ENCODE measurements at places on chromosomes 13 and 19.

DNA sequence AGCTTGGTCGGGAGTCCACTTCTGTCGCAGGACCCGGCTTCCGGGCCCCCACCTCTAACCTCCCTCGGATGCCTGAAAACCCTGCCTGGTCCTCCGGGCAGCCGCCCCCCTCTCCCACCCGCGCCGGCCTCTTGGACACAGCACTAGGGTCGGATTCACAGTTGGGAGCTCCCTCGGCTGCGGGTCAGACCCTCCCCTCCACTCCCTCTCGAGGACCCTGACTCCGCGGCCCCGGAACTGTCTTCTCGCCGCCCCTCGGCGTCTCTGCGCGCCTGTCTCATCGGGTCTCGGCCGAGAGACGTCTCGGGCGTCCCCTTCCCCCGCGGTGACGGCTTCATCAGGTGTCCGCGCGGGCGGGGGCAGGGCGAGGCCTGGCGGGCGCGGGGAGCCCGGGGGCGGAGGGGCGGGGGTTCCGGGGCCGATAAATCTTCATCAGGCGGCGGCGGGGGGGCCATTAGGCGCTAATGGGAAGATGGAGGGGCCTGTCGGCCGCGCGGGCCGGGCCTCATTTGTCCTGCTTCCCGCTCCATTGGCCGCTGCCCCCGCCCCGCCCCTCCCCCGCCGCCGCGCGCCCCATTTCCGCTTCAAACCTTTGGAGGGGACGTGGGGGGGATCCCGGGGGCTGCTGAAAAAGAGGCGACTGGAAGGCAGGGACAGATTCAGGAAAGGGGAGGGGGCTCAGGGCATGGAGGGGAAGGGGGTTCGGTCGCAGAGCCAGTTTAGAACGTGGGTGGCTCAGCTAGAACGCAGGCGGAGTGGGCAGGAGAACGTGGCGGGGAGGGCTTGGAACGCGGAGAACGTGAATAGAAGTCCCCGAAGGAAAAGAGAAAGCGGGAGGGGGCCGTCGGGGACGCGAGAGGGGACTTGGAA lies 11.8 kb upstream of the ERFL start:
- DNase-seq, result no peak

GRCh38 chr13:111858571-111858970 lies 208.4 kb upstream of the SOX1 start:
- DNase-seq, result no peak

DNA sequence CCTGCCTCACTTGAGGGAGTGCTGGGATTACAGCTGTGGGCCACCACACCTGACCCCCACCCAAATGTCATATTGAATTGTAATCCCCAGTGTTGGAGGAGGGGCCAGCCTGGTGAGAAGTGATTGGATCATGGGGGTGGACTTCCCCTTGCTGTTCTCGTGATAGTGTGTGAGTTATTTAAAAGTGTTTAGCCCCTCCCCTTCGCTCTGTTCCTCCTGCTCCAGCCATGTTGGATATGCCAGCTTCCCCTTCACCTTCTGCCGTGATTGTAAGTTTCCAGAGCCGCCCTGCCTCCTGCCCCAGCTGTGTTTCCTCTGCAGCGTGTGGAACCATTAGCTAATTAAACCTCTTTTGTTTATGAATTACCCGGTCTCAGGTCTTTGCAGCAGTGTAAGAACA lies 13.7 kb downstream of the CHAMP1 start:
- DNase-seq, result no peak

GRCh38 chr13:51019026-51019425 lies 92.0 kb downstream of the C13orf42 start:
- DNase-seq, result no peak

GRCh38 chr13:23707674-23708073 lies 137.5 kb downstream of the TNFRSF19 start:
- DNase-seq, result no peak

- DNase-seq, result no peak
These were observed 591.9 kb downstream of the DACH1 start for GRCh38 chr13:71274923-71275608.

DNA sequence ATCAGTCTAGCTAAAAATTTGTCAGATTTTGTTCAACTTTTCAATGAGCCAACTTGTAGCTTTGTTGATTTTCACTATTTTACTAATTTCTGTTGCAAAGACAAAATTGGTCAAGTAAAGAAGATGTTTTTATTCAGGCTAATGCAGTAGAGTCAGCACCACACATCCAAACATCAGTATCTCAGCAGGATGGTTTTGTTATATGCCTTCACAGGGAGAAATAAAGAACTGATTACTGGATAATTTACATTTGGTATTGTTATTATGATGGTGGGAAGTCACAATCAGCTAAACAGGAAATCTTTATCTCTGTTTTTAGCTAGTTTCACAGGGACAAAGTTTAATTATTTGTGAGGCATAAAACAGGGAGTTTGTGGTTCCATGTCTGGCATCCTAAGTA lies 713.4 kb downstream of the SLITRK5 start:
- no peak for DNase-seq

DNA sequence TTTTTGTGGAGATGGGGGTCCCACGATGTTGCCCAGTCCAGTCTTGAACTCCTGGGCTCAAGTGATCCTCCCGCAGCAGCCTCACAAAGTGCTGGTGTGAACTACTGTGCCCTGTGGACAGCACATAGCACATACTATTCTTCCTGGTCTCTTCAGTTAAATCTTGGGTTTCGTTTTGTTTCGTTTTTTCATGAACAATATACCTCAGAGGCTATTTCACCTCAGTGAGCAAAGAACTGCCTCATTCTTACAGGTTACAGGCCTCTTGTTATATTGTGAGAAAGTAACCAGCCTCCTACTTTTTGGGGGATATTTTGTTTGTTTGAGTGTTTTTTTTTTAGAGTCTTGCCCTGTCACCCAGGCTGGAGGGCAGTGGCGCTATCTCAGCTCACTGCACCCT lies 1.3 kb upstream of the C3 start:
- no peak for DNase-seq

DNA sequence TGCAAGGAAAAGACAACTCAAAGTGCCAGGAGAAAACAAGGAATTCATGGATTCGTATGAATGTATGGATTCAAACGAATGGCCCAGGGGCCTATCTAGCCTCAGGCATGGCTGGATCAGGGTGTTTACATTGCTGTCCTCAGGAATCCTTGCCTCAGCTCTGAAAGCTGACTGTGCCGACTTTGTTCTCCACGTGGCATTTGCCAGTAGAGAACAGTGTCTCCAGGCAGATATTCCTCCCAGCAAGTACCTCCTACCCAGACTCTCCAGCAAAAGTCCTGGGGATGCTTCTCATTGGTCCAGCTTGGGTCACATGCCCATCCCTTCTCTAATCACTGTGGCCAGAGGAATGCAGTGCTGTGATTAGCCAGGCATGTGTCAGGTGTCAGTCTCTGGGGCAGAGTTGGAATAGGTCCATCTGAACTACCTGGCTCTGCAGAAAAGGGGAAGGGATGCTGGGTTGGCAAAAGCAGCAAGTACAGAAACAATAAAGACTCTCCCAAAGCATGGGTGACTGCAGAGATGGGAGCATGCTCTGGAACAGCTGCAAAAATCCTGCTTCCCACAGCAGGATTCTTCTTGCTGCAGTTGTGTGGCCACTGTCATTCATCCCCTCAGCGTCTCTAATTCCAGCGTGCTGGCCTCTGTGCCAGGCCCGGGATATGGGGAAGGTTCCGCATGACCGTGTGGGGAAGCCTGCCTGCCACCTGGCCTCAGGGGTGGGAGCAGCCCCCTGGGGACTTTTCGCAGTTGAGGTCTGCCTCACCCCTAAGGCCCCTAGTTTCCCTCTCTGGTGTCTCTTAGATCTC lies 30.0 kb downstream of the CCNE1 start:
- no peak for DNase-seq

DNA sequence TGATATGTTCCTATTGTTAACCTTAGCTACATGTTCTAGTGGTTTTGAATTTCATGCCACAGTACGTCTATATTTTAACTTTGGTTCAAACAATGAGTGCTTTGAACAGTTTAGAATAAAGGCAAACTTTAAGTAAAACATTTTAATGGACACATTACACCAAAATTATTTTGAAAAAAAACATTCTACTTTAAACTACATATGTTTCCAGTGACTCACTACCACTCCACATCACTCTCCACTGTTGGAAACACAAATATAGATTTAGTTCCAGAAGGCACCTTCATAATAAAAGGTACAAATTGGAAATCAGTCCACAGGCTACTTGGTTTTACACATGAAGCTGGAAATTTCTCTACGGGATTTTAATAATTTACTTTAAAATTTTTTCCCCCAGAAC lies 373.5 kb downstream of the MYO16 start:
- DNase-seq, result no peak

DNA sequence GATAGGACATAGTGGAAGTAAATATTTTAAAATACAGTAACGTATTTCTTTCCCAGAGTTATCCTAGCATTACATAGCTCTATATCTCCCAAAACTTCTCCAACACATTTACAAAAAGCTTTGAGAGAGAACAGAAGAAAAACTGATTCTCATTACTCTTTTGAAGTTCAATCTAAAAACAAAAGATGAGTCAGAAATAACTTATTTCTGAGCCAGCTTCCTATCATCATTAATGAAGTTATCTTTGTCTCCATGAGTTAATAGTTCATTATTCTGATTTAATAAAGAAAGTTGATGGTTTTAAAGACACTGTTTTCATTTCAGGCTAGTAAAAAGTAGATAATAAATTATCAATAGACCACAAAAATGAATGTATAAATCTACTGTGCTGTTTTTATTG lies 446.7 kb upstream of the SPRY2 start:
- DNase-seq, result no peak

GRCh38 chr13:47008318-47008717 lies 111.5 kb upstream of the HTR2A start:
- no peak for DNase-seq

DNA sequence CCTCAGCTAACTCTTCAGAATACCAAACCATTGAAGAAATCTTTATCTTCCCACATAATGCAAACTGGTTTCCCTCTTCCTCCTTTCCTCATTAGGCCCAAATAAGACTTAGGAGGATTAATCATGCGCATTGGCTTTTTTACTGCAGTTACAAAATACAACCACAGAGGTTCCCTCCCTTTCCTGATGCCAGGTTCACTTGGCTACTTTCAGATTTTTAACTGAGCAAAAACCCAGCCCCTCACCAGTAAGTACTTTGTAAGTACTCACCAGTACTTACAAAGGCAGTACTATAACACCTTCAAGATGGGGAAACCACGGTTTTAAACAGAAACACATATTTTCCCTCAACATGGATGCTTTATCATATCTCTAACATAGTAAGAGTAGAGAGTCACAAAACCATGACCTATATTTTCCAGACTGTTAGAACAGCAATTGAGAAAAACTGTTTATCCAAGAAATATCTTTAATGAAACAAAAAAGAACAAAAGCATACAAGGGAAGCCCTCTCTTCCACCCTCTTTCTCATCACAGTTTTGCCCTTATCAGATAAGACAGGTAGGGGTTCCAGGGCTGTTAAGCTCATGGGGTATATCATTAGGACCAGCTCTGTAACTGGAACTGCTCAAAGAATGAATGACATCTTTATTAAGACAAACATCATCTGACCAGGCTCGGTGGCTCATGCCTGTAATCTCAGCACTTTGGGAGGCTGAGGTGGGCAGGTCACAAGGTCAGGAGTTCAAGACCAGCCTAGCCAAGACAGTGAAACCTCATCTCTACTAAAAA lies 12.7 kb downstream of the FOXO1 start:
- DNase-seq, result no peak

GRCh38 chr19:2666344-2666994 lies 36.0 kb downstream of the GNG7 start:
- no peak for DNase-seq

DNA sequence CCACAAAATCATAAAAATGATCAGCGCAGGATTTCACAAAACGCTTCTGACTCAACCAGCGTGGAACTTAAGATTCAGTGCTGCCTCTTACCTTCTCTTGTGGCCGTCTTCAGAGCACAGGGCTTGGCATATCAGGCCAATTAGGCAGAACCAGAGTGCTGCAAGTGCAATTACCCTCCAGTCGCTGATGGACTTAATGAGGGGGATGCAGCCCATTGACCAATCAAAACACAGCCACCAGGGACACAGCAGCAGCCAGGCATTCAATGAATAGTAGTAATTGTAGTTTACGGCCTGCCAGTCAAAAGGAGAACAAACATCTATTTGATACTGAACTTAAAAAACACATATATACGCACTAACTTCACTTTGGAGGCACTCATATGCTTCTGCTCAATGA lies 38.2 kb downstream of the TMTC4 start:
- DNase-seq, result peak; percentile 69

- DNase-seq, result no peak
These were observed 21.5 kb upstream of the GARRE1 start for GRCh38 chr19:34232566-34233481.

DNA sequence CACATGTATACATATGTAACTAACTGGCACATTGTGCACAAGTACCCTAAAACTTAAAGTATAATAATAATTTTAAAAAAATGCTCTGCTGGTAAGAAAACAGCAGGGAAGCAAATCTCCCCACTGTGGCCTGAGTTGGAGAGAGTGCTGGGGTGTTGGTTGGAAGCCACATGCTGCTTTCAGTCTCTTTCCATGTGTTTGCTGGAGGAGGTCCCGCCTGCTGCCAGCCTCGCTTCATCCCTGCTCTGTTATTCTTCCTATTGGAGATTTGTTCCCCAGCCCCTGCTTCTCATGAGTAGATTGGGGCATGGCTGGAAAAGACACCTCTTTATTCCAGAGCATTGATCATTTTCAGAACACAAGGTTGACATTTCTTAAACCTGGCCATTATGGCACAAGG lies 230.5 kb downstream of the FGF9 start:
- no peak for DNase-seq

DNA sequence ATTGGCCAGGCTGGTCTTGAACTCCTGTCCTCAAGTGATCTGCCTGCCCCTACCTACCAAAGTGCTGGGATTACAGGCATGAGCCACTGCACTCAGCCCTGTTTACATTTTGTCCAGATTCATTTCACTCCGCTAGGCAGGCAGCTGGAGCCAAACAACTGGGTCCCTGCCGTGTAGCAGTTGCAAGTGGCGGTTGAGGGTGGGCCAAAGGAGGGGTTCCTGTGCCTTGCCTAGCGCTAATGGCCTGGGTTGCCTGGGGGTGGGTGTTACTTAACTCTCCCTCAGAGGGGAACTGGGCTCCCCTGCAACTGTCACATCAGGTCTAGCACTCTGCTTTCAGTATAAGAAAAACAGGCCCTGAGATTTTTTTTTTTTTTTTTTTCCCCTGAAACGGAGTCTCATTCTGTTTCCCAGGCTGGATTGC lies 7.4 kb downstream of the ACP5 start:
- no peak for DNase-seq

DNA sequence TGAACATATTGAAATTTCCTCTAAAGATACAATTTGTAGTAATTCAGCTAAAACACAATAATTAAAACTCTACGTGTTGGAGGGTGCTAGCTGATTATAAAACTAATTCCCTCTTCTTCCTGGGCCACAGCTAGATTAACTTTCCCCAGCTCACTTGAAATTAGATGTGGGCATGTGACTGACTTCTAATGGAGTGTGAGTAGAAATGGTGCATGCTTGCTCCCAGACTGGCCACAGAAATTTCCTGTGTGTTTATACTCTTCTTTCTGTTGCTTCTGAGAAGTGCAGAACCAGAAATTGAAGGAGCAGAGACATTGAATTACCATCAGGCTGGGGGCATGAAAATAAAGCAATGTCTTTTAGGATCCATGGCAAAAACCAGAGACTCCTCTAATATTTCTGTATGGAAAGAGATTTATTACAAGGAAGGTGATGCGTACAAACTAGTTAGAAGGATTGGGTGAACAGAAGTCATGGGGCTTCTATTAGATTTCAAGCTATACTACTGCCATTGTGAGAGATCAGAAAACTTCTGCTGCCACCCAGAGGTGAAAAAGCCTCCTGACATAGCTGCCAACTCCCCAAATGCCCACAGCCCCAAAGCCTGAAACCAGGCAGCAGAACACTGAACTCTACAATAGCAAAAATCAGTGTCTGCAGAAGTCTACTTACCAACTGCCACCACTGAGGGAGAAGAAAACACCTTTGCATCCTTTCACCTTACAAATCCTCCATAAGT lies 379.2 kb upstream of the MIR17HG start:
- DNase-seq, result no peak
